Nucleus accumbens (tissue), 56 donors: ENCODE measurements at places on chromosomes 13 and 19.

DNA sequence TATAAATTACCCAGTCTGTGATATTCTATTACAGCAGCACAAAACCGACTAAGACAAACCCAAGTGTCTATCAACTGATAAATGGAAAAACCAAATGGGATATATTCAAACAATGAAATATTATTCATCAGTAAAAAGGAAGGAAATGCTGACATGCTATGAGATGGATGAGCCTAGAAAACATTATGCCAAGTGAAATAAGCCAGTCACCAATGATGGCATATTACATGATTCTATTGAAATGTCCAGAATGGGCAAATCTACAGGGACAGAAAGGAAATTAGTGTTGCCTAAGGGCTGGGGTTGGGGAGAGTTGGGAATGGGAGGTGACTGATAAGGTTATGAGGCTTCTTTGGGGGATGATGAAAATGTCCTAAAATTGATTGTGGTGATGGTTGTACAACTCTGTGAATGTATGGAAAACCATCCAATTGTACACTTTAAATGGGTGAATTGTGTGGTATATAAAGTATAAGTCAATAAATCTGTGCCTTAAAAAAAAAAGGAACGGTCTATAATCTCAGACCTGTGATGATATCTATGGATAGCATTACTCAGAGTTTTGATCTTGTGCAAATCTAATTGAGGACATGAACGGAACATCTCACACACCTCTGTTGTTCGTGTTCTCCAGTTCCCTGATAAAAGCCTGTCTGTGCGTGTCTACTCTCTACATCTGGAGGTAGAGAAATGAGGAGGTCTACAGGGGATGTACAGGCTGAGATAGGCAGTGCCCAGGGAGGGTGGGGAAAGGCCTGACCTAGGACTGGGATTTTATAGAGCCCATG, 49.0 kb downstream of the TNFRSF19 start:
- DNase-seq = no peak

DNA sequence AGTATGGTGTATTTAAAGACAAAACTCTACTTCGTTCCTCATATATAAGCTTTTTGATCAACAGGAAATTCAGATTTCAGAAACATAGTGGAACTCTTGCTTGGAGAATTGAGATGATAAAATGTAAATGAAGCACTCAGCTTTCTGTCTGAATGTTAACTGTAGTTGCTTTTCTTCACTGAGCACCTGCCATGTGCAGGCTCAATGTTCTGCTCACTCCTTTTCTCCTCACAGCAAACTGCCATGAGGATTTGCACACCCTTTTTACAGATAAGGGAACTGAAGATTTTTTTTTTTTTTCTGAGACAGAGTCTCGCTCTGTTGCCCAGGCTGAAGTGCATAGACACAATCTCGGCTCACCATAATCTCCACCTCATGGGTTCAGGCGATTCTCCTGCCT, 28.0 kb upstream of the FOXO1 start:
- DNase-seq = no peak

DNA sequence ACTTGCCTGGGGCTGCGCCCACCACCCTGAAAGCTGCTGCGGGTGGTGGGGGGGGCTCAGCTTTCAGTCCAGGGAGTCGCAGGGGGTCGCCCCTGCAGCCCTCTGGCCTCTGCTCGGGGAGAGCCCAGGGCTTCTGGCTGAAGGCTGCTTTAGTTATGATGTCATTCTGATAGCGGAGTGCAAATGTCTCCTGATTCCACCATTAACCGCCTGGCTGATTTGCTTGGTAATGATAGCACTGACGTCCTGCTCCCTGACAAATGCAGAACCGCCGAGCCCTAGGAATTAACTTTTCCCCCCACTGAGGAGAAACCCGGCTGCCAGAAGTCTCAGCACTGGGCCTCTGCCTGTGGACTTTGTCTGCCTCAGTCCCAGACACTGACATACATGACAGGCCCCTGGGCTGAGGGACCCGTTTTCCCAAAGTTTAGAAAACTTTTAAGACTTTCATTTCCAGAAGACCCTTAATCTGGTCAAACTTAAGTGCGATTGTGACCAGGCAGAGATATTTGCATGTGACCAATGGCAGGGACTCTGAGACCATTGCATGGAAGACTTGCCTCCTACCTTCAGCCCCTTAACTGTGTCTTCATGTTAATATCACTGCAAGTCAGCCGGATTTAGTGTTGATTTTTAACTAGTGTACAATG, 142.5 kb upstream of the ZNF536 start:
- DNase-seq = no peak

GRCh38 chr19:5646703-5647102, 23.8 kb downstream of the SAFB start:
- DNase-seq = no peak

- no peak for DNase-seq
Observed at GRCh38 chr13:98399756-98400155, 177.2 kb downstream of the STK24 start.

GRCh38 chr13:109361562-109362289, 424.7 kb downstream of the IRS2 start:
- no peak for DNase-seq

GRCh38 chr13:66508153-66508909, 721.8 kb downstream of the PCDH9 start:
- no peak for DNase-seq
